ENCODE measurements at places on chromosomes 5 and 9.

GRCh38 chr5:88829054-88829453 lies 53.9 kb downstream of the MEF2C start:
- no peak for DNase-seq

DNA sequence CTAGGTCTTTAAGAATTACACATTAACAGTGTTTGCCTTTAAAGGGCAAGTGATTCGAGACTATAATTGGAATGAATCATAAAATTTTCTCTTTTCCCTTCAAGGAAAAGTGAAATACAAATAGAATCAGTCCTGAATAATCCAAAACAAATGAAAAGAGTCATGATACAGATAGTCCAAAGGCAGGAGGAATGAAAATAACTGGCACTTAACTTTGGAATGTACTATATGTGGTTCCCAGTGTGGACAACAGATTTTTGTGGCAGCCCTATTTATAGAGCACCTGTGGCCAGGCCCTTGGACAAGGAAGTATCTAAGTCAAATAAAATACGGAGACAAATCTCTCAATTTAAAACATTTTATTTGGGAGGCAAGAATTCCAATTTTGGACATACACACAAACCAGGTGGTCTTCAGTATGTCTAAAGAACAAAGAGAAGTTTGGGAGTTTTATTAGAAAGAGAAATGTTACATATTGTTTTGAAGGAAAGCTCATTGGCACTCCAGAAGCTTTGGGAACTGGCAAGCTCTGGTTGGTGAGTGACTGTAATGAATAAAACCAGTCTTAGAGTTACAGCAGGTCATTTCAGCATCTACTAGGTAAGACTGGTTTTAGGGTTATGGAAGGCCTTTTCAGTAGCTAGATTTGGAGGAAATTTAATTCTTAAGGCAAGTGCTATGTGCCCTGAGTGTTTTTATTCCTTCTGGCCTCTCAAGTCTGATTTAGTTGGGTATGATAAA lies 116.0 kb upstream of the PAM start:
- DNase-seq: no peak

DNA sequence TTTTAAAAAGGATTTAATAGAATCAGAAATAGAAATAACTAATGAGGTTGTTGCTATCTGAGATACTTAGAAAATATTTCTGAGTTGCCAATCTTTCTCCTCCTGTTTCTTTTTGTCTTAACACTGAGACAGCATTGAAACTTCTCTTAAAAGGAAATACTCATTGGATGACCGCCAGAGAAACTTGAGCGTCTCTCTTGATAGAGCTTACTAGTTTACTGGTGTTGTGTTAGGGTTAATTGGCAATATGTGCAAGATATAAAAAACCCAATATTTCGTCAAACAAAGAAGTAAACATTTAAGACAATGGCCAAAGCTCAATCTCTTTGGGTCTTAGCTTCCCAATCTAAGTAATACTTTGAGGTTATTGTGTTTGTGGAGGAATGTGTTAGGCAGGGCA lies 176.4 kb upstream of the CHD1 start:
- DNase-seq: no peak

GRCh38 chr5:90562341-90562740 lies 3.7 kb downstream of the ADGRV1 start:
- no peak for DNase-seq

DNA sequence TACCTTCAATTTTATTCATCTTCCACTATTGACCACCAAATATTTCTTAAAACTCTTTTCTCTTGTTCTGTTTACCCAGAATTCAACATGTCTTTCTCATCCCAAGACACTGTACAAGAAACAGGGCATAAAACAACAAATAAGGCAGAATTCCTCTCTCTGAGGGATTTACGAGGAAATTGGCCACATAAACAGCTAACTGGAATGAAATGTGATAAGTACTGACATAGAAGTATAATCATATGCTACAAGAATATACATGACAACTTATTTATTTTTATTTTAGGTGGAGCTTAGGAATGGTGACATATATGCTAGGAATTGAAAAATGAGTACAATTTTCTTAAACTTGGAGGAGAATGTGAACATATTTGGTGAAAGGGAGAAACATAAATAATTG lies 48.8 kb upstream of the FBN2 start:
- DNase-seq: no peak

- DNase-seq: peak; percentile 19
Observed at GRCh38 chr5:66987949-66988838, 208.4 kb downstream of the CD180 start.

- DNase-seq: no peak
Observed at GRCh38 chr9:70263421-70263820, 4.6 kb downstream of the SMC5 start.

DNA sequence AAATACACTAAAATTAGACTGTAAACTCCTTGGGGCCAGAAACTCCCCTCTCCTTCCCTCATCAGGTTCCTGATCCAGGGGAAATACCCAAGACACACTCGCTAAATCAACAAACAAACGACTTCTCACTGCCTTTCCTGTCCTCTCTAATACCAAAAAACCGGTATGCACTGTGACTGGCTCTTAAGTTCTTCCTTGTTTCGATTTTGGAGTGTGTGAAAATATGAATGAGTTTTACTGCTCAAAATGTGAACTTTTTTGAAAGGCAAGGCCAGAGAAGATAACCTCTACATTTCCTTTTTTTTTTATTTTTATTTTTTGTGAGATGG lies 81.1 kb upstream of the EPB41L4B start:
- no peak for DNase-seq

DNA sequence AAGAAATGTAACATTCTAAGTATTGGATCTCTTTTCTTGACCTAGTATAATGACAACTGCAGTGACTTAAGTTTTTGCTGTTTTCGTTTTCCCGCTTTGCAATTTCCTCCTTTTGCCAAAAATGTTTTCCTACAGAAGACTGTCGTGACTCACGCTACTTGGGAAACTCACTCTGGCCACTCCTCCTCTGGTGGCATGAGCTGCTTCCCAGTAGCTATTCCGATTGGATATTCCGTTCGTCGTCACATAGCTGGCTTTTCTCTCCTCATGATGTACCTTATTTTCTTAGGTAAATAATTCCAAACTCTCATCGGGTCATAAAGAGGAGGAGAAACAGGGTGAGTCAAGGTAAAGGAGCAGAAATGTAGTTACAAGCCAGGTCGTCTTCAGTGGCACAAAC lies 64.9 kb downstream of the GOLPH3 start:
- DNase-seq: no peak

GRCh38 chr5:32115985-32116384 lies 58.1 kb downstream of the GOLPH3 start:
- DNase-seq: no peak

- no peak for DNase-seq
Observed at GRCh38 chr5:73106335-73106734, 14.0 kb upstream of the TMEM171 start.

DNA sequence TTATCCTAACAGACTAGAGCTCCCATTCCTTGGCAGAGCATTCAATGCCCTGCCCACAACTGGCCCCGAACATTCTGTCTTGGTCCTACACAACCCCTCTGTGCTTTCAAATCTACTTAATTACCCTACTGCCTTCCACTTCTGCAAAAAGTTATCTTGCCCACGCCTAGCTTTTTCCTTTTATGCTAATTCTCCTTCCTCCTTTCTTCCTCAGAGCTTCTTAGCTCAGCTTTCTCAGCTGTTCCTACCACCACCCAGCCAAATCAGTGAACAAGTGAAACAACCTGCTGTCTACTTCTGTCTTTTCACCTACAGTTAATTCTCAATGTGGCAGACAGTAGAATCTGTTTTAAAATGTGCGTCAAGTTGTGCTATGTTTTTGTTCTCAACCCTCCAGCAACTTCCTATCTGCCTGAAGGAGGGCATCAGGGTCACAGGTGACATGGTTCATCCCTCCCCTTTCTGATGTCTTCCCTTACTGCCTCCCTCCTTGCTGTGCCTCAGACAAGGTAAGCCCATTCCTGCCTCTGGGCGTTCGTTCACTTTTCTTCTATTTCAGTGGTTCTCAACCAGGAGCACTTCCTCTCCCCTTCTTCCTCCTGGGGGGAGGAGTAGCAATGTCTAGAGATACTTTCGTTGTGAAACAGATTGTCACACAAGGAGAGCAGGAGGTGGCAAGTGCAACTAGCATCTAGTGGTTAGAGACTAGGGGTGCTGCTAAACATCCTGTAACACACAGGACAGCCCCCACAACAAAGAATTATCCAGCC lies 1.3 kb upstream of the REEP5 start:
- DNase-seq: peak; percentile 31

DNA sequence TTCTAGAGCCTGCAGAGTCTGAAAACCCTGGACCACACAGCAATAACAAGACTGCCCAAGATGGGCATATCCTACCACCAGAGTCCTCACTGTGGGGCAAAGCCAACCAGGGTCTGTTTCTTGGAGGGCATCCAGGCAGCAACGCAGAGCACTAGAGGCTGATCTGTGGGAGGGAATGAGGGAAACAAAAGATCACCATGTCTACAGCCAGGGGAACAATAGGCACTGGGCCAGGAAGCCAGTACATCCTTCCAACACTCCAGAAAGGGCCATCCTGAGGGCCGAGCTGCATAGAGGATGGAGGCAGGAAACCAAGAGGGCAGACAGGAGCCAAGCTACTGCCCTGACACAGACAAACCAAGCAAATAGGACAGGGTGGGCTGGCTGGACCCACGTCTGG lies 416.1 kb upstream of the IRX4 start:
- no peak for DNase-seq

GRCh38 chr5:67042176-67043003 lies 154.2 kb downstream of the CD180 start:
- DNase-seq: no peak

- no peak for DNase-seq
Observed at GRCh38 chr5:136636001-136636400, 270.7 kb upstream of the TRPC7 start.

GRCh38 chr5:74556631-74557595 lies 83.6 kb downstream of the ENC1 start:
- no peak for DNase-seq

DNA sequence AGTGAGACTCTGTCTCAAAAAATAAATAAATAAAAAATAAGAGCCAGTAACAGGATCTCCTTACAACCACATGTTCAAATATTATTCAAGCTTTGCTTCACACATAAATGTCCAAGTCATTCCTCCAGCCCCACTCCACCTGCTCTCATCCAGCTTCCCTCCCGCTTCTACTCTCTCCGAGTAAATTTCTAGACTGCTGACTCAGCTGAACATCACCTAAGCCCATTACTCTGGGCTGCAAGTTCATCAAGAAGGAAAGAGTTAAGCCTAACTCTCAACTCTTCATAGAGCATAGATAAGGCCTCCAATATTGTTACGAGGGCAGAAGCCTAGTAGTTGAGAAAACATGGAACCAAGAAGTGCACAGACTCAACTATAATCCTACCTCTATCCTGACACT lies 300.2 kb downstream of the FBXL17 start:
- DNase-seq: no peak

DNA sequence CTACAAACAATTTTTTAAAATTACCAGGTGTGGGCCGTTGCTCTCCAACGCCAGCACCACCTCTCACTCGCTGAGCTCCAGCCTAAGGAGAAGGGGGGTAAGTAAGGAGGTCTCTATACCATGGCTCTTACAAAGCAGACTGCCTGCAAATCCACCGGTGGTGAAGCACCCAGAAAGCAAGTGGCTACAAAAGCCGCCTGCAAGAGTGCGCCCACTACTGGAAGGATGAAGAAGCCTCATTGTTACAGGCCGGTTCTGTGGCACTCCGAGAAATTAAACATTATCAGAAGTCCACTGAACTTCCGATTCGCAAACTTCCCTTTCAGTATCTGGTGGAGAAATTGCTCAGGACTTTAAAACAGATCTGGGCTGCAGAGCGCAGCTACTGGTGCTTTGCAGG lies 46.0 kb downstream of the CDO1 start:
- no peak for DNase-seq

DNA sequence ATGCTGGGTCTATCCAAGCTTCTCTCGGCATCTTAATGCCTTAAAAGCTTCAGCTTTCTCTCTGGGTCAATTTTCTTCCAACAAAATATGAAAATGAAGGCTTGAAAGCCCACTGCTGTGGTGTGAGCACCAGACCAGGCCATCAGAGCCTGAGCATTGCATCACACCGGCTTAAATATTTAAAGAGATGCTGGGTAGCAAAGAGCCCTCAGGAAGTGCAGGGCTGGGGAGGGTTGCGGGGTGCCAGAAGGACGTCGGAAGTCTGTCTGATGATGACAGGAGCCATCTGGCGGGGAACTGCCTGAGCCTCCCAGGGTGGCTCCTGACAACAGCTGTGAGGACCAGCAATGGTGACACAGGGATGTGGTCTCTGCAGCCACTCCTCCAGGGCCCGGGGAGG lies 185.5 kb downstream of the OLFM1 start:
- DNase-seq: no peak

GRCh38 chr9:115442054-115442453 lies 324.1 kb upstream of the TNC start:
- no peak for DNase-seq

DNA sequence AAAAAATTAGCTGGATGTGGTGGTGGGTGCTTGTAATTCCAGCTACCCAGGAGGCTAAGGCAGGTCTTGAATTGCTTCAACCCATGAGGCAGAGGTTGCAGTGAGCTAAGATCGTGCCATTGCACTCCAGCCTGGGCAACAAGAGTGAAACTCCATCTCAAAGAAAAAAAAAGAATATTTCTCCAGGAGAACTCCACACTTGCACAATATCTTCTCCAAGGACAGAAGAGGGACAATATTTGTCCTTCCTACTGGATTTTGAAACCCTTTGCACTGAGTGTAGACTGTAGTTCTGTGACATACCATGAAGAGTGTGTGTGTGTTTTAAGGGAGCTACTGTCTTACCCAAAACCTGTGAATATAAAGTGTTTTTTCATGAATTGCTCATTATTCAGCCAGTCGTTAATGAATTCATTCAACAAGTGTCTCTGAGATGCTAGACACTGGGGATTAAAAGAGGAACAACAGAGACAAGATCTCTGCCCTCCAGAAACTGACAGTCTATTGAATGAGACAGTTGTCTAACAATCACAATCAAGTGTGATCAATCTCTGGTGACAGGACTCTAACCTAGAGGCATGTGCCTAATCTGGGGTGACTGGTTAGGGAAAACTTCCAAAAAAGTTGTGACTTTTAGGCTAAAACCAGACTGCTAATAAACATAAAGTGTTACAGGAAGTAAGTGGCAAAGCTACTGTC lies 9.8 kb upstream of the UBE2D2 start:
- no peak for DNase-seq

GRCh38 chr9:1320051-1320557 lies 269.9 kb downstream of the DMRT2 start:
- DNase-seq: no peak

DNA sequence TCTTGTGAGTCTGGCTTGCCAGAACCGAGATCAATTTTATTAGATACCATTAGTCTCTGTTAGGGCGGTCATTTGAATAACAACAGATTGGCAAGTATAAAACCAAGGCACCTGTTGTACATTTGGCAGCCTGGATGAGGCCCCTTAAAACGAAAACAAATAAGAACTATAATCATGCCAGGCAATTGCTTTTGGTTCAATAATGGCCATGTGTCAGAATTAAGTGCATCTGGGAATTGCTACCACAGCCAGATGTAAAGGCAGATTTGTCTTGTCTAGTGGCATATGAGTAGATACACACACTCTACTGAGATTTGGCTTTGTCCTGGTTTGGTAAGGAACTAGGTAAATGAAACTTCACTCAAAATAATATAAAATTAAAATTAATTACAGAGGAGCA lies 1046.2 kb upstream of the DMAC1 start:
- no peak for DNase-seq

- DNase-seq: no peak
Observed at GRCh38 chr5:140205952-140206351, 31.0 kb downstream of the CYSTM1 start.

- no peak for DNase-seq
Observed at GRCh38 chr5:111463311-111463710, 49.0 kb downstream of the STARD4 start.

- no peak for DNase-seq
Observed at GRCh38 chr9:81787747-81788632, 98.6 kb upstream of the TLE1 start.

GRCh38 chr5:154358516-154359220 lies 87.1 kb upstream of the SAP30L start:
- no peak for DNase-seq

Data from GM13977 (cell line).